ENCODE measurements at places on chromosomes 1 and 21.

DNA sequence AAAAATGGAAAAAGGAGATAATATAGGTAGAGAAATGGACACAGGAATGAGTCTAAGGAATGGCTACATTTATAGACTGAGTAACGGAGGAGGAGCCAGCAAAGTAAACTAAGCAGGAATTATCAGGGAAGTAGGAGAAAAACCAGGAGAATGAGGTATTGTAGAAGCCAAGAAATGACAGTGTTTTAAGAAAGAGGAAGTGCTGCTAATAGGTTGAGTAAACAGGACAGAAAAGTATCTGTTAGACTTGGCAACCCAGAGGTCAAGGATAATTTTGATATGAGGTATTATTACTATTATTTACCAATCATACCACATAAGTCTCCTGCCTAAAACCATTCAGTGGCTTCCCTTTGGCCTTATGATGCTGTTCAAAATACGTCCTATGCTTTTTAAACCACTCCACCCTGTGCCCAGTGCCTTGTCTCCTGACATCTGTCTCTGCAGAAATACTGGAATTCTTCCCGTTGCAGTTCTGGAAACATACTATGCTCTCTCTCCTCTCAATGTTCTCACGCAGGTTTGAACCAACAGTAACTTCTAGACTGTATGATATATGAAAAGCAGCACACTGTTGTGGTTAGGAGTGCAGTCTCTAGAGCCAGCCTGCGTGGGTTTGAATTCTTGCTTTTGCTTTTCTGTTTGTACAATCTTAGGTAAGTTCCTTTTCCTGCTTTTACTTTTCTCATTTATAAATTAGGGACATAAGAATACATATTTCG lies 24.6 kb upstream of the NEK7 start:
- DNase-seq = no peak

DNA sequence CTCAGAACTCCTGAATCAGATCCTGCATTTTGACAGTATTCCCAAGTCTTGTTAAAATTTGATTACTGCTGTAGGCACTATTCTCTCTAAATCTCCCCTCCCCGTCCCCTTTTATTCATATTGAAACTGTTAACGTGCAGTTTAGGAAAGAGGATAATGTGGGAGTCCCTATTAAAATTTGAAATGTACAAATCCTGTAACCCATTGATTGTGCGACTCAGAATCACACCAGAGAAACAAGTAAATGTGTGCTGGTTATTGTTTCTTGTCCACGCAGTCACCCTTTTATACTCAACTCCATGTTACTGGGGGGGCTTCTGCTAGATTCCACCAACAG lies 584 bp upstream of the LTN1 start:
- DNase-seq = no peak

DNA sequence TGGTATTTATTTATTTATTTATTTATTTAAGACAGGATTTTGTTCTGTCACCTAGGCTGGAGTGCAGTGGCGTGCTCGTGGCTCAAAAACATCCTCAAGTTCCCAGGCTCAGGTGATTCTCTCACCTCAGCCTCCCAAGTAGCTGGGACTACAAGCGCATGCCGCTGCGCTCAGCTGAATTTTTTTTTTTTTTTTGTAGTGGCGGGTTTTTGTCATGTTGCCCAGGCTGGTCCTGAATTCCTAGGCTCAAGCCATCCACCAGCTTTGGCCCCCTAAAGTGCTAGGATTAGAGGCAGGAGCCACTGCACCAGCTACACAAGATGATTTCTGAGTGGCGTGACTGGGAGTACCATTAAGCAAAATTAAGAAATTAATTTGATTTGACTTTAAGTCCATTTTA lies 31.7 kb downstream of the CNST start:
- DNase-seq = no peak

- no peak for DNase-seq
Observed at GRCh38 chr1:169896013-169896412, 2.3 kb upstream of the SCYL3 start.

GRCh38 chr1:172826096-172826741 lies 167.3 kb downstream of the FASLG start:
- DNase-seq = peak; percentile 32

DNA sequence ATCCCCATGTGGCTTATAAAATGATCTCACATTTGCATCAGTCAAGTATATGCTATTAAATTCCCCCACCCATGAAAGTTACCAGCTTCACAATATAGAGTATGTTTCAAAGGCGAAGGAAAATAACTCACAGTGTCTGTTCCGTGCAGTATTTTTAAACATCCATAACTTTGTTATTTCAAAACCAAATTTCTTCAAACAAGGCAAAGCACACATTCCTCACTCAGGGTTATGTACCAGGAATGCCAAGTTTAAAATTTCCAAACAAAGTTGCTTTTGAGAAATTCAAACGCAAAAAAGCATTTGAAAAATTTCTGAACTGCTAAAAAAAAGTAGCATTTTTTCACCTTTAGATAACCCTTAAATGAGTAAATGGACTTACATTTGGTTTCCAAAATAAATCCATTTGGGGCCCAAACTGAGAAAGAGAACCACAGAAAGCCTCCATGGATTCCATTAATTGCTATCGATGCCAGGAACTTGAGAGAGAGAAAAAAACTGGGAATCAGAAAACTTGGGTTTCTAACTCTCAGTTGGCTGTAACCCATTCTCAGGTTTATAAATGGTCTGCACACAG lies 149.5 kb downstream of the SLC30A10 start:
- DNase-seq = no peak

DNA sequence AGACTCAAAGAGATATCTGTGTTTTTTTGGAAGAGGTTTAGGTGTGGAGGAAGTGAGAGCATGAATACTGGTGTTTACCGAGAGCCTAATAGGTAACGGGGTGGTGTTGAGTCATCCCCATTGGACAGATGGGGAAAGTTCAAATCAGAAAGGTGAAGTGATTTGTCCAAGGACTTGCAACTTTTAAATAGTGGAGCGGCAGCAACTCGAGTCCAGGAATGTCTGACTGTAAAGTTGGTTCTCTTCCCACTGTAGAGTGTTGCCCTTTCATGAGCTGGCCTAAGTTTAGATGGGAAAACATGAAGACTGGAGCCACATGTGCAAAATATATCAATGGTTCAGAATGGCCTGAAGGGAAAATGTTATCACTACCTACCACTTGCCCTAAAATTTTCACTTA lies 125.7 kb downstream of the LYPLAL1 start:
- DNase-seq = no peak

DNA sequence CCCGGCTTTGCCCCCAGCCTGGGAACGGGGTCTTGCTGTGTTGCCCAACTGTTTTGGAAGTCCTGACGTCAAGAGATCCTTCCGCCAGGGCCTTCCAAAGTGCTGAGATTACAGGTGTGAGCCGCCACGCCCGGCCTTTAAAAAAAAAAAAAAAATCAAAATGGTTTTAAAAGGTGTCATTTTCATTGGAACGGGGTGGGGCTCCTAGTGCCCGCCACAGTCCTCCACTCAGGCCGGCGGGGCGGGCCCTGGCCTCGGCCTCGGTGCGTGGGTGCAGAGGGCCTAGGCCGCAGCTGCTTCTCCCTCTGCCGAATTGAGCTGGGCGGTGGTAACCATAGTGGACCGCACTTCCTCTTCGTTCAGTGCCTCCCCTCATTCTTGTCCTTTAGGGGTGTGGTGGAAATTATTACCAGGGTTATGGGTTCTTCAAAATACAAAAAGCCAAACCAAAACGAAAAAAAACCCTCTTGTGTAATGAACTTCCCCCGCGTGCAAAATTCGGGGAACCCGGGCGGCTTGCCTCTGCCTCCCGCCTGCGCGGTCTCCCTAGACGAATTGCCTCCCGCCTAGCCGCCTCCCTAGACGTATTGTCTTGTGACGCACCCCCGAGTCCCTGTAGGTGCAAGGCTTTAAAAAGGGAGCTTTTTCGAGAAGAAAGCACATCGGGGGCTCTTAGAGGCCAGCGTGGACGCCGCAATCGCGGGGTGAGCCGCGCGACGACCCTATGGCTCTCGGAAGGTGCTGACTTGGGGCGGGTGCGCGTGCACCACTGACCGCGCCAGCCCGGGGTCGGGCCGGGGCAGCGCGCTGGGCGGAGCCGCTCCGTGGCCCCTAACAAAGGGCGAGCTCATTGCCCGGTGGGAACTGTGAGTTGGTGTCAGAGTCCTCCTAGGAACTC lies 10.5 kb upstream of the SPEN start:
- DNase-seq = no peak

DNA sequence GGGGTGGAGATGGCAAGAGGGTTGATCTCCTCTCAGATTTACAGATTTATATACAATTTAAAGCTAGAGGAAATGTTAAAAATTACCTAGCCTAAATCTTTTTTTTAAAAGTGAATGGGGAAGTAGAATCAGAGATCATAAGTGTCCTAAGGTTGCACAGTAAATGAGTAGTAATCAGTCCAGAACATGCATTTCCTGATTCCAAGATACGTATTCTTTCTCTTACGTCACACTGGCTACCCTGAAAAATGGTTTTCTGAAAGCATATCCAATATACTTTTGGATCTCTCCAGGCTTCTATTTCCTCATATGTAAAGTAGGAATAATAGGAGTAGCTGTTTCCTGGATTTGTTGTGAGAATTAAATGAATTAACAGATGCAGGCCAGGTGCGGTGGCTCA lies 11.7 kb downstream of the GADD45A start:
- DNase-seq = no peak

Measured in gastrocnemius medialis (tissue), 4 donors.